Lung microvascular endothelial cell (primary cell): ENCODE measurements at places on chromosomes 3 and 15. TPM values are rescaled to one million over a fixed set of nuclear protein-coding genes. Genes with fewer than 3 reads are reported as not detected.

SLC7A14 gene
- total RNA-seq = under 0.01 TPM in 2 replicates

SLC38A3 gene
- under 0.01 TPM in 1 of 2 replicates, not detected in the other for total RNA-seq

PLSCR5 gene
- total RNA-seq = not detected in 2 replicates

DNA sequence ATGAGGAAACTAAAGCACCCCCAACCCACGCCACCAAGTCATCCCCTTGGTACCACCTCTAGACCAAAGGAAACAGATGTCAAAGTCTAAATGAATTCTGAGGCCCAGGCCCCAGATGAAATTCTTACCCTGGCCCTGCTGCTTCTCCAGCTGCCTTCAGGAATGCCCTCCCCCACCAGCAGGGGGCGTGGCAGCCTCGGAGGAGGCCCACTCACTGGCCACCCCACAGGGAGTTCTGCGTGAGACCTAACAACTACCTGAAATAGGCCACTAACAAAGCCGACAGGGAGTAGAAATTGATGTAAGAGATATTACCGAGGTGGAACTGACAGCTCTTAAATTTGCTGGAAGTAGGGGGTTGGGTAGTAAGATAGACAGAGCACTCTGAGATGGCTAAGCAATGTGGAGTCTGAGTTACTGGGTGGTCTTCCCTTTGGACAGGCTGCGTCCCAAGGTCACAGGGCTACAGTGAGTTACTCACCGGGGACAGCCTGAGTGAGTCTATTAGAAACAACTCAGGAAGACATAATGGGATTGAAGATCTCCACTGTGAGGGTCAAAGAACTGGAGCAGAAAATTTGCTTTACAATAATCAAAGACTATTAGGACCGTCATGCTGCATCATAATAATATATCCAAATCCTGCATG, 240.7 kb downstream of the SHOX2 start:
- peak; percentile 35 for DNase-seq

DNA sequence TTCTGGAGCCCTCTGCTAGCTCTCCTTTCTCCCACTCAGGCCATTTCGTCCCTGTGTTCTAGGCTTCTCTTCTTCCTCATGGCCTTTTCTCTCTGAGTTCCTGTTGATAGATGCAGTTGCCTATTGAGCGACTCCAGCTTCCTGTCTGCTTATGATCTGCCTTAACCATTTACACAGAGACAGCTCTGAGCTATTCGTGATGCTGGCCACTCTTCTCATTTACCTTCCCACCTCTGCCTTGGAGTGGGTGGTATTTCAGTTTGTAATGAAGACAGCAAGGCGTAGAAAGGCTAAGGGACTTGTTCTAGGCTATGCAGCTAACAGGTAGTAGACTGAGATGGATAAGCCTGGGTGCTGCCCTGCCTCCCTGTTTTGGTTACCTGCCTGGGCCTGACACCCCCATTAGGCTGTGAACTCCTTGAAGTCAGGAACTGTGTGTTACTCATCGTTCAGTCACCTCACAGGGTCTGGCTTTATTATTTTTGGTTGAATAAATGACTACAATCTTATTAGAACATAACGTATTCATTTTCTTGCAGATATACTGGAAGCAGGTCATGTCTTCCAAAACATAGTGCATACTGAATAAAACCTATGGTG, 12.6 kb upstream of the ZBTB47 start:
- DNase-seq = no peak

GRCh38 chr3:39234651-39235050, 42.3 kb upstream of the XIRP1 start:
- no peak for DNase-seq

DNA sequence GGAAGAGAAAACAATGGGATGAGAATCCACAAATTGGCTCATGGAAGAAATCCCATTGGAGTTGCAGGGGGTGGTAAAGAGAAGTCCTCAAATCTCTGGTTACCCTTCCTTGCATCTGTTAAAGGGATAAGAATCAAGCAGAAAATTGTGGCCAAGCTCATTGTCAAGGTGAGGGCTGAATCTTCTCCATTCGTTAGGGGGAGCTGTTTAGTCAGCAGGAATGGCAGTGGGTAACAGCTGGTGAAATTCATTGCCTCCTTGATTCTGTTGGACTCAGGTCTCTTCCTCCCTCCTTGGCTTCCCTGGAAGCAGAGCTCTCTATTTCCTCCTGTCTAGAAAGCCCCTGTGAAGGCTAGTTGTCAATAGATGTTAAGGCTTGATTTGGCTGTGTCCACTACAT, 343.1 kb upstream of the SEMA6D start:
- DNase-seq = peak; percentile 3

DNA sequence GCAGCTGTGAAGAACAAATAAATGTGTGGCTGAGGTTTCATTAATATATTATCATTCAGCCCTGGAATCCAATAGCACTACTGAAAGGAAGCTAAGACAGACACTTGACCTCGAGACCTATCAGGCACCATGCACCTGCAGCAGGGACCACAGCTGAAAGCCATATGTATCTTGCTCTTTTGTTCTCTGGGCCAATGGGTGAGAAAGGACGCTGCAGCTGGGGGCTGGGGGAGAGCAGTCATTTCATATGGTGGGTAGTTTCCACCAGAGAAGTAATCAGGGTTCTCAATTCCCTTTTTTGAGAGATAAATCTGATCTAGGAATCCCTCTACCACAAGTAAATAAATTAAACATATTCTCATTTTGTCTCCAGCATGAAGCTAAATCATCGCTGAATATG, 225.6 kb upstream of the STRIT1 start:
- DNase-seq = no peak

GRCh38 chr3:139636511-139636910, 41.3 kb downstream of the NMNAT3 start:
- no peak for DNase-seq
